ENCODE measurements at places on chromosomes 3 and 15.

DNA sequence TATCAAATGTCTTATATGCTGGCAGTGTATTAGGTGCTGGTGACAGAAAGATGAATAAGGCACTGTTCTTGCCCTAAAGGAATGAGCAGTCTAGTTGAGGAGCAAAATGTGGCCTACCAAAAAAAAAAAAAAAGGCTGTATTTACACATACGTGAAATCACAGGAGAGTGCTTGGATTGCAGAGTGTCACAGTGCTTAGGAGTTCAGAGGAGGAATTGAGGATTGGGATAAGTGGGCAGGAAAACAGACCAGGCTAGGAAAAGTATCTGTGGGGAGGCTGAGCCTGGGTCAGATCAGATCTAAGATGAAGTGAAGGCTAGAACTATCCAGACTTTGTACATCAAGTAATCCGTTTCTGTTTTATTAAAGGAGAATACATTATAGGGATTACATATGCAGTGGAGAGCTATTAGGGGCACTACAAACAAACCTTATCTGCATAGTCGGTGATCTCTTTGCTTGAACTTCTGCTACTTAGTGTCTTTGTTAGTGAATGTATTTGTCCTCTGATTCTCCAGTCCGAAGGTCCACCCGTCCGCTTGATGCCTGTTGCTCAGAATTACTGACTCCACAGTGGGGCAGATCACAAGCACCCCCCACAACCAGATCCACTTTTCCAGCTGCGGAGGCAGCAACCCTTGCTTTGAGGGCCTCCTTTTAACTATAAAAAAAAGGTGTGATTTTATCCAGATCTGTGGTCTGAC is 80.0 kb downstream of the FNDC3B start:
- no peak for DNase-seq

- DNase-seq: no peak
Measured at GRCh38 chr3:193021506-193022010, 103.9 kb upstream of the MB21D2 start.

DNA sequence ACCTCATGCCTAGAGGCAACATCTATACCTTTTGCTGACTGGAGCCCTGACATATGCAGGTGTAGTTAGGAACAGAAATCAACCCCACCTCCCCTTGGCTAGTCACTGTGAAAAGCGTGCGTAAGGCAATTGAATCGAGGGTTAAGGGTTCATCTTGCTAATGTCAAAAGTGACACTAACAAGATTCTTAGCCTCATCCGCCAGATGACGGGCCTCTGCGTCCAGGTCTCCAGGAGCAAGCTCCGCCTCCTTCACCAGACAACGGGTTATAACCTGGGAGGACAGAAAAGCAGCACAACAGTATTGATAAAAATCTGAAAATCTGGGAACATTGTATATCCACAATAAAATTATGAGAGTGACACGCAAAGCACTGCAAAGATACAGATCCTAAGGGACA is 4.7 kb downstream of the SELENOS start:
- no peak for DNase-seq

GRCh38 chr15:75733761-75734651 is 21.4 kb upstream of the CSPG4 start:
- DNase-seq: no peak

- DNase-seq: no peak
Measured at GRCh38 chr3:141643796-141644195, 94.3 kb upstream of the RNF7 start.

DNA sequence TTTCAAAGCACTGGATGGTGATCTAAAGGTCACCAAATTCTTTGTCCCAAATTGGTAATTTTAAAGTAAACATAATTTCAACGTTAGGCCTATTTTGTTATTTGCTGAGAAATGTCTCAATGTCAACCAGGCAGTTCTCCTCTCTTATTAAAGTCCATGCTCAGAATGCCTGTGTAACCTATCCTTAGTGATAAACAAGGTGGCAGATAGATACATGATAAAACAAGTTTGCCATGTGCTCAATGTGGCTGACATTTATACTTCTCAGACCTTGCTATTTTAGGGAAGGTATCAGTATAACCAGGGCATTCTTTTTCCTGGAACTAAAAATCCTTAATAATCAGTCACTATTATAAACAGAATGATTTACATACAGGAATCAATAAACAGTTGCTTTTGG is 8.5 kb downstream of the MBNL1 start:
- DNase-seq: no peak

All from COR-L47 (cell line).